ENCODE measurements at places on chromosomes 4 and X.

DNA sequence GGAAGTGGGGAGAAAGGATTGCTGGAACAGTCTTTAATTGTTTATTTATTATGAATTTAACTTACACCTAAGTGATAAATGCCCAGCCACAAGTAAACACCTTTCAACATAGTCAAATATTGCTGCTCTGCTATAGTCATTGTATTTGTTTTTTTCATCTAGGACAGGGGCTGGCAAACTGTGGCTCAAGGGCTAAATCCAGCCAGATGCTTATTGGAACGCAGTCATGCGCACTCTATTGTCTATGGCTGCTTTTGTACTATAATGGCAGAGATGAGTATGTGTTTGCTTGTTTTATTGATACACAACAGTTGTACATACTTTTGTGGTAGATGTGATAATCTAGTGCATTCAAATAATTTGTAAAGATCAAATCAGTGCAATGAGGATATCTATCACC, 95.3 kb downstream of the ZAR1 start:
- DNase-seq: peak; percentile 25

DNA sequence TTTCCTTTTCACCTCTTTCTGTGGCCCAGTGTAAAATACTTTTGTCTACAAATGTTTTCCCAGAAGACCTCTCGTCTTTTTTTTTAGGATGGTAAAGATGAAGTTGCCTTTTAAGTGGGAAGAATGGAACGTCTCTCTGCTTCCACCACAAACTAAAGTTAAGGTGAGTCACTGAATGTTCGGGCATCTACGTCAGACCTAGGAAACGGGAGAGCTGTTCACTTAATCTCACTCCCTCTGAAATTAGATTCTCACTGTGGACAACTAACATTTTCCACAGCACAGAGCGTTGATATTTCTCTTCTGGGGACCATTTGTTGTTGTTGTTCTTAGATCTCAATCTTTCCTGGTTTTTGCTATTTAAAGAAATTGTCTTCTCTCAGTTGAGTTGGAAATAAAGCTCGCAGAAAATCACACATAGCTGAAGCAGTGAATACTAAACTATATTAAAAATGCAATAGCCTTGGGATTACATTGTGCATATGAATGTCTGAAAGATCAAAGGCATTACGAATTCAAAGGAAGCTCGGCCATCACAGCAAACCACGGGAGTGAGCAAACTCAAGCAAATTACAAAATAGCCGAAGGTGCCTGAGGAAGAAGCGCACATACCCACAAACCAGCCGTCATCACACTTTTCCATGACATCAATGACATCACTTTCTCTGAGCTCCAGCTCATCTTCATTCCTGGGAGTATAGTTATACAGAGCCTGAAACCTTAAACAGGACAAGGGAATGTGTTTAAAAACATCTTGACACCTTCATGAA, 53.9 kb upstream of the PDLIM3 start:
- no peak for DNase-seq

GRCh38 chrX:30533835-30534234, 43.7 kb downstream of the TASL start:
- no peak for DNase-seq

DNA sequence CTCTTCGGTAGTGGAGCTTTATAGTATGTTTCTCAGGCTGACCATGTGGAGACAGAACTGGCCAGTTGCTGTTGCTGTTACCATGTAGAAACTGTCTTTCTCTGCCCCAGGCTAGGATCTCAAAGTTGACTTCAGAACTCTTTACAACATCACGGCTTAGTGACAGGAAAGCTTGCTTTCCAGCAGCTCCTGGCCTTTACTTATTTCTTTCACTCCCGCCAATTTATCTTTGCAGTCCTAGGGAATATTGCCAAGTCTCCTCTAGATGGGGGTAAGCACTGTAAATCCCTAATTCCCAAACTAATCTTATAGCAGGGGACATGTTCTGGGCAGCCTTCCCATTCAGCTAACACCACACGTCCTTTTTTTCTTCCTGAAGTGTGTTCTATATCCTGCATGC, 631.6 kb downstream of the SPRY1 start:
- no peak for DNase-seq

GRCh38 chrX:112888916-112889315, 48.3 kb upstream of the AMOT start:
- no peak for DNase-seq

DNA sequence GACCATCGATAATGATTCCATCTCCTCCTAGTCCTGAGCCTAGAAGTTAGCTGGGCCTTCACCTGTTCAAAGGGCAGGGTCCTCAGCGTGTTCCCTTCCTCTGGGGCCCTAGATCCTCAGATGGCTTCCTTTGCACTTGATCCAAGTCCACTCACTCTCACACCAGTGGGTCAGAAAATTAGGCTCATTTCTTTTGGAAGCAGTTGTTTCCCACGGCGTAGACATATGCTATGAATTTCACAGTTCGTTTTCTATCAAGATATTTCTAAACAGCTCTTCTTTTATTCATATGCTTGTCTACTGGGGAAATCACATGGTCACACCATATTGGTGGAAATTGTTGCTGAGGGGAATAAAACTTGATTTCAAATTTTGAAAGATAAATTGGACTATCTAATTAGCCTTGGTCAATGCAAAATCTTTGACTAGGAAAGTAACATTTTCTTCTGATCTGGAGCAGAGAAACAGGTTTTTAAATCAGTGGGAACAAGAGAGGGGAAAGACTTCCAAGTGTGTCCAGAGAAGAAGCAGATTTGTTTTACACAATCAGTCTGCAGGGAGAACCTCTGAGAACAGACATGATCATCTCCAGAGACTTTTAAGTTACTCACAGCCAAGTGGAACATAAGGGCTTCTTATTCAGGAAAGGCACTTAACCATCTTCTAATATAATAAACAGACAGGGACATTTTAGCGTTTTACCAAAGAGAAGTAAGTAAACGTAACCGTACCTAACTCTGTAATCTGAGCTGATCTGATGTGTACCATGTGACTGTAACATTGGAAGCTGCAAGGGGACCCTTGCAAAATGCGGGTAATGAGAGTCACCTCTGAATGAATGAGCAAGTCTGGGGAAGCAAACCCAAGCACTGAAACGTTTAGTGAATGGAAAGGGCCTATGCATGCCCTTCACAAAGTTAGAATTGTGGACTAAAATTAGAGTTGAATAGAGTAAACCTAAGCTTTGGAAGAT, 455.7 kb upstream of the FAT1 start:
- no peak for DNase-seq

DNA sequence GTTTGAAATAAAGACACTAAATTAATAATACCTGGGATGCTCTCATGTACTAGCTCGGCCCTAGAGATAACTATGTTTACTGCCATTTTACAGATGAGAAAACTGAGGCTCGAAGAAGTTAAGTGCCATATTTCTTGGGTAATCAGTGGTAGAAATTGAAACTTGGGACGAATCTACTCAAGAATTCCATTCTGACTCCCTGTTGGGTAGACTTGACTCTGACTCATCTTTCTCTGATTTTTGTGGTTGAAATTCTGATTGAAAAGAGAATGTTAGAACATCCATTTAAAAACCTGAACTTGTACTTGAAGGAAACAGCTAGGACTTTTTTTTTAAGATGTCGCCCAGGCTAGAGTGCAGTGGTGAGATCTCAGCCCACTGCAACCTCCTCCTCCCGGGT, 50.1 kb upstream of the NSUN7 start:
- no peak for DNase-seq

DNA sequence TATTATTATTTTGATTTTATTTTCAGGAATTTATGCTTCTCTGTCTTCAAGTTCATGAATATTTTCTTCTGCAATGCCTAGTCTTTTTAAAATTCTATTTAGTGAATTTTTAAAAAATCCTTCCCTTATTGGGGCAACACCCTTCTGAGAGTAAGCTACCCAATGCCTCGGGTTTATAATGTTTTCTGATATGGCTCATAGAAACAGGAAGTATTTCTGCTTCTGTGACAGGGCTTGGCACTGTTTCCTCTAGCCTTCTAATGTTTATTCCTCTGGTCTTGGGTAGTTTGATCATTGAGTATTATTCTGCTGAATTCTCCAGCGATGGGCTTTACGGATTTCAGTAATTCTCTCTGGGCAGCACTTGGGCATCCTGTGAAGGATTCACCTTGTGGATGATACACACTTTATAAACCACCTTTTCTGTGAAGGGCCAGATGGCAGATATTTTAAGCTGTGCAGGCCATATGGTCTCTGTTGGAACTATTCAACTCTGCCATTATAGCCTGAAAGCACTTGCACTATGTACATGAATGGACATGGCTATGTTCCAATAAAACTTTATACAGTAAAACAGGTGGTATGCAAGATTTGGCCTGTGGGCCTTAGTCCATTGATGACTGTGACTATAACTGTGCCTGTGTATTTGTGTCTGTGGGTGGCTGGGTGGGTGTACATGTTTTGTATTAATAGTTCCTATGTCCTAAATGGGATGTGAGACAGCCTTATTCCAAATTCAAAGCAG, 95.9 kb upstream of the FAT1 start:
- DNase-seq: no peak

DNA sequence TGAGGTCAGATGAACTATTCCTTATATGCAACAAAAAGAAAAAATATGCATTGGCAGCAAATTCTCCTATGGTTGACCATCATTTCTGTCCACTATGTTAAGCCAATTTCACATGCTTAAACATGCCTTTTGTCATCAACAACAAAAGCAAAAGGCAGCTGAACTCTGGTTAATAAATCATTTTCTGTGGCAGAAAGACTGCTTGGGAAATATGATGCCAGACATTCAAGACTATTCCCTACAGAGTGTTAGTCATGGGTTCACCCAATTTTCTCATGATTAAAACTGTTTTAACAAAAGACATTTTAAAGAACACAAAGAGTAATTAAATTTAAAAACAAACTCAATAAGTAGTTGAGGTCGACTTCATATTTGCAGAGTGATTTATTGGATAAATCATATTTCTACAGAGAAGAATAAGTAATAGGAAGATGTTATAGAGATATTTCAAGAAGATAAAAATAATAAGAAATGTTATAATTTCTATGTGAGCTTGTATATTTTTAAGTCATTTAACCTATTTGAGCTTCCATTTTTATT, 890.6 kb downstream of the STPG2 start:
- no peak for DNase-seq

DNA sequence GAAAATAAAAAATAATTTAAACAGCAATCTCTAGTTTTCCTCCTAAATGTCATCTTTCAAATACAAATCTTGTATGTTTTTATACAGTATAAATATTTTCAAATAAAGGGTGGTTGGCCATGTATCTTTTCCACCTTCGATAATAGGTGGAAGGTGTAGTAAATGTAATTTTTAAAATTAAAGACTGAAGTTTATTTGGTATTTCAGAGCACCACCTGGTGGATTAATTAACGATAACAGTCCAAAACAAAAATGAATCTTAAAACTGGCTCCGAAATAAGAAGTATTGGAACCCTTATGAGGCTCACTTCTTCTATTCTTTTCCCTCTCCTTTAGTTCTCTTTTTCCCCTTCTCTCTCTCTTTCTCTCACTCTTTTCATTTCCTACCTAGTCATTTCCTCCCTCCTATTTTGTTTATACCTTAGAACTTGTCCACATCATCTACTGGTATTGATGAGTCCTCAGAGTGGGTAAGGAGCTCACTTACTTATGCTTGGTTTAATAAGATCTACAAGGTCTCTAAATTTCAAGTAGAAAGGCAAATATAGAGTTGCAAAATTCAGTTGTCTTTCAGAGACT, 82.9 kb upstream of the EXOC1L start:
- no peak for DNase-seq

Measured in midbrain (tissue), 1 donor.